ENCODE measurements at places on chromosomes 5 and 9.

GRCh38 chr5:74630453-74631066, 10.0 kb downstream of the ENC1 start:
- DNase-seq, result no peak

- DNase-seq, result no peak
These were observed 1.2 kb downstream of the FXN start for GRCh38 chr9:69036799-69037198.

GRCh38 chr5:91103353-91104061, 279.6 kb downstream of the ARRDC3 start:
- DNase-seq, result no peak

DNA sequence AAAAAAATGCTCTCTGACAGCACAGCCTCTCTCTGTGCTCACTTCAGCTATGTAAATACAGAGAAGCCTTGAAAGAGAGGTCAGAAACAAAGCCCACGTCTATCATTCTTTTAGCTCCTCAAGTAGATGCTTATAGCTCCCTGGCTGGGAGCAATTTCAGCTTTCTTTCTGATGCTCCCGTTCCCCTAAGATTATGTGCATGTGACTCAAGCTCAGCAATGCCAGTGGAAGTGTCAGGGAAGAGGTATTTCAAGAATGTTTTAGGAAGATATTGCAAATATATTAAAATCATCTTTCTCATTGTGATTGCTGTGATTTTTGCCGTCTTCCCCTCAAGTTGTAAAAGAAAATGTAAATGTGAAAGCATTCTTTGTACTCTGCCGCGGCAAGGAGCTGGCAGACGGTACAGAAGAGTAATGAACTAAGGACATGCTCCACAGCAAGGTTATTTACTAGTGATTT, 1353.7 kb upstream of the ACO1 start:
- no peak for DNase-seq
